ENCODE measurements at places on chromosomes 3 and 15. TPM values are rescaled to one million over a fixed set of nuclear protein-coding genes. Genes with fewer than 3 reads are reported as not detected.

- H3K36me3 ChIP-seq = no peaks in the 10 kb centered on the region
- no peaks in the 10 kb centered on the region for H3K27me3 ChIP-seq
- DNase-seq = no peak
- H3K27ac ChIP-seq = no peak overlapping the region
- H3K4me3 ChIP-seq = no peak overlapping the region
Measured at GRCh38 chr3:46675843-46676567, 17.5 kb downstream of the ALS2CL start.

DNA sequence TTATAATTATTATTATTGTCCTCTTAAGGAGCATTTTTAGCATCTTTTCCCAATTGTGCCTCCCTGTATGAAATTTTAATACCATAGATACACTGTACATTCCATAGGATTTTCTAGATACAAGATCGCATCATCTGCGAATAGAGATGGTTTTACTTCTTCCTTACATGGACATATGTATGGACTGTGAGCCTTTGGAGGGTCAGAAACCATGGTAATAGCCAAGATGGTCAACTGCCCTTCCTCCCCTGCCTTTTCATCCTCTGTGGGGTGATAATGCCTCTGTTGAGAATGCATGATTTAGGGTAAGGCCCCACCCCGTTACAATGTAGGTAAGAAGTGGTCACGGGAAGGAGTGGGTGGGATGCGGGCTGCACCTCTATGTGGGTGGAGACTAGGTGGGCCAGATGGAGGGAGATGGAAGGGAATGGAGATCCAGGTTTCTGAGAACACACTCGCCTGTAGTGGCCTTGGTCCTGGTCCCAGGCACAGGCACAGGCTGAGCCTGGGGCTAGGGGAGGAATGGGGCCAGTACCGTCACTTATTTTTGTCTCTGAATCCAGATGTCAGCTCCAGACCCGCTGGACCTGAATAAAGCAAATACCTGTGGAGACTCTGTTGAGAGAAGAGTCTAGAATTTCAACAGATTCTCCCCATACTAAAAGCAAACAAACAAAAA, 31.7 kb downstream of the GOLGA6A start:
- no peak overlapping the region for H3K4me3 ChIP-seq
- no peak for DNase-seq
- H3K36me3 ChIP-seq = no peaks in the 10 kb centered on the region
- H3K4me1 ChIP-seq = peaks cover 19% of the 10 kb centered on the region

GRCh38 chr15:42338500-42338899, 20.8 kb upstream of the CAPN3 start:
- no peak overlapping the region for H3K27ac ChIP-seq
- H3K4me1 ChIP-seq = no peaks in the 10 kb centered on the region
- no peak for DNase-seq
- no peaks in the 10 kb centered on the region for H3K36me3 ChIP-seq

C2CD4A gene
- 0.13 TPM for total RNA-seq

SETD5 gene
- total RNA-seq = 98.2 TPM

SLC9C1 gene
- total RNA-seq = 0.35 TPM

NRROS gene
- 0.80 TPM for total RNA-seq
